Renal cortical epithelial cell (primary cell): ENCODE measurements at places on chromosomes 1 and 21. TPM values are rescaled to one million over a fixed set of nuclear protein-coding genes. Genes with fewer than 3 reads are reported as not detected.

GRCh38 chr1:54327386-54328065, 78.7 kb downstream of the SSBP3 start:
- DNase-seq = no peak

- DNase-seq = no peak
Observed at GRCh38 chr1:244028701-244029100, 22.4 kb upstream of the ZBTB18 start.

DNA sequence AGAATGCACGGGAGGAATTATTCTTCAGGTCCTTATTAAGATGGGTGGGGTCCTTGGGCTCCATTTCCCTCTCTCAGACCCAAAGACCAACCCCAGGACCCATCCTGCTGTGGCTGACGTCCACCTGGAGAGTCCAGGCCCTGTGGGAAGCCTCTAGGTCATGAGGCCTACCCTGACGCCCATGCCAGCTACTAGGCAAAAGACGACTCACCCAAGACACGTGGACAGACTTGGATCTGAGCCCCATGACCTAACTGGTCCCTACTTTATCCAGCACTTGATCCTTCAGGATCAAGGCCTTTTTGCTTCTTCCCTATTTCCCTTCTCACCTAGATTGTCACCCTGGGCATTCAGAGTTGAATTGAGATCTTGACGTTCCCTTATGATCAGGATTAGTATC, 56.0 kb upstream of the CASZ1 start:
- DNase-seq = no peak

HSD3B1 gene
- total RNA-seq = not detected in 2 replicates

ESRRG gene
- total RNA-seq = 0.52 and 6.0 TPM in 2 replicates

BRWD1 gene
- total RNA-seq = 40.5 and 81.4 TPM in 2 replicates

EPHB2 gene
- total RNA-seq = 136 and 159 TPM in 2 replicates

DNA sequence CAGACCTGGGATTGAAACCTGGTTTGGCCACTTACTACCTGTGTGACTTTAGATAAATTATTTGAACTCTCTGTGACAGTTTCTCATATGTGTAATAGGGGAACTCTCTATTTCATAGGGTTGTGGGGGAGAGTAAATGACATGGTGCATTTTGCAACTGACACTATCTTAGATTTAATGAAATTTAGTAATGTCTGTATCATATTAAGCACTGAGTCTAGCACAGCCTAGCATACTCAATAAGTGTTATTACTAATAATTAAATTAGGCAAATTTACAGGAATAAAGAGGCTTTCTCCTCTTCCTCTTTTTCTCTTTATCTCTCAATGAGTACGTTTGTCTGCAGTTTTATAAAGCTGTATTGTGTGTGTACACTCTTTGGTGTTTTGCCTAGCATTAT, 80.2 kb upstream of the MACF1 start:
- DNase-seq = no peak

GRCh38 chr21:40250514-40251294, 383.5 kb downstream of the PCP4 start:
- no peak for DNase-seq
